ENCODE measurements at places on chromosomes 11 and 22.

- DNase-seq: no peak
These were observed 59.4 kb downstream of the PKNOX2 start for GRCh38 chr11:125223901-125224361.

- DNase-seq: no peak
These were observed 10.8 kb downstream of the SYT12 start for GRCh38 chr11:67033661-67034166.

- no peak for DNase-seq
These were observed 49.0 kb downstream of the FAM83F start for GRCh38 chr22:40043793-40044101.

- no peak for DNase-seq
These were observed 24.6 kb upstream of the DGAT2 start for GRCh38 chr11:75743711-75744563.

DNA sequence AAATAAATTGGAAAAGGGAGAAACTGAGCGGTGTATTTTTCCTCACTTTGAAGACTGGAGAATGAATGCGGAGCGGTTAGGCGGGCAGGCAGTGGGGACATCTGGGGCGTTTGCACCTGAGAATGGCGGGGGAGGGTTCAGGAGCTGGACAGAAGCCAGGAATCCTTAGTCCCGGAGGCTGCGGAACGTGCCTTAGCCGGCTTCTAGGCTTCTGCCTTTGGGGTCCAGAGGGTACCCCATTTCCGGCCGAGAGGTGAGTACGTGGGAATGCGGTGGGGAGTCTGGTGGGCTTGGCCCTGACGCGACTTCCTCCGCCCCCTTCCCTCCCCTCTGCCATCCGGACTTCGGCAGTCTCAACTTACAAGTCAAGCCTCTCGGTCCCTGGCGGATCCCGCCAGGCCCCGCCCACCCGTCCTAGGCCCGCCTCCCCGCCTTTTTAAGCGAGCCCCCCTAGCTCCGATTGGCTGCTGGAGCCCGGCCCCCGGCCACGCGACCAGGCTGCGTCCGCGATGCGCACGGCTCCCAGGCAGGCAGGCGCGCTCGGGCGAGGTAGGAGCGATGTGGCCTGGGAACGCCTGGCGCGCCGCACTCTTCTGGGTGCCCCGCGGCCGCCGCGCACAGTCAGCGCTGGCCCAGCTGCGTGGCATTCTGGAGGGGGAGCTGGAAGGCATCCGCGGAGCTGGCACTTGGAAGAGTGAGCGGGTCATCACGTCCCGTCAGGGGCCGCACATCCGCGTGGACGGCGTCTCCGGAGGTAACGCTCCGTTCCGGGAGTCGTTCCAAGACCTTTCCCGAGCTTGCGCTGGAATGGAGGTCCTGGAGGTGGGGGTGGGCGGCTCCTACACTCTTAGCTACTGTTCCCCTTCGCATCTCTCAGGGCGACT lies at the start of gene GCAT:
Gene GCAT (plus strand): TSS at position 525 of the 884 bp plus-strand sequence. CDS start 34 bp downstream, at position 559.
- DNase-seq: peak; percentile 83

DNA sequence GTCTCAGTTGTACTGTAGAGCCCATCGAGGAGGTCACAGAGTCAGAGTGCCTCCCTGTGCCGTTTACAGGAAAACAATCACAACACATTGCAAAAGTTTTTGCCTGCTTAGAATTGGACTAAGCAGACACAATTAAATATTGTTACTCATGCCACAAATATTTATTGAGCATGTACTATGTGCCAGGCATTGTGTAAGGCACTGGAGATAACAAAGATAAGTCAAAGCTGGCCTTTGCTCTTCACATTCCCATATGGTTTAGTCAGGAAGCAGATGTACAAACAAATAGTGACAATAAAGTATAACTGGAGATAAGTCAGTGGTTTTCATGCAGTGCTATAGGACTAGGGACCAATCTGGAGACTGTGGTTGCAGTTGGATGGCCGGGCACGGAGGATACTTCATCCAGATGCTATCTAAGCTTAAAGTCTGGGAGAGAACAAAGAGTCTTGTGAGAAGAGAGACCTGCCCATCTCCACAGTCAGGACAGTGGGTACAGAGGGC lies 550.7 kb downstream of the INSC start:
- DNase-seq: no peak
